Substantia nigra (tissue), 51 donors: ENCODE measurements at places on chromosomes 3 and 15.

DNA sequence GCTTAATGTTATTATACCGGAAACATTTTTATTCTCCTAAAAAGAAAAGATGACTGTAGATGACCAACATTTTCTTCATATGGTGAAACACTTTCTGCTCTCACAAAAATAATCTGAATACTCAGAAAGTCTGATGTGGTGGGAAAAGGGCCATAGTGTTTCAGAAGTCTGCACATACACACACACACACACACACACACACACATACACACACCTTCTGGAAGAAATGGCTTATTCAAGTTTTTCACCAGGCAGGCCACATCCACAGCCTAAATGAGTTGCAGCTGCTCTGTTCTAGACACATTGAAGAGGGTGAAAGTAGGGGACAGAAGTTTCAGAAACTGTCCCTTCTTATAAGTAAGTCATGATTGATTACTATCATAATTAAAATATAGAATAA, 220.0 kb downstream of the ZMAT3 start:
- DNase-seq = no peak

DNA sequence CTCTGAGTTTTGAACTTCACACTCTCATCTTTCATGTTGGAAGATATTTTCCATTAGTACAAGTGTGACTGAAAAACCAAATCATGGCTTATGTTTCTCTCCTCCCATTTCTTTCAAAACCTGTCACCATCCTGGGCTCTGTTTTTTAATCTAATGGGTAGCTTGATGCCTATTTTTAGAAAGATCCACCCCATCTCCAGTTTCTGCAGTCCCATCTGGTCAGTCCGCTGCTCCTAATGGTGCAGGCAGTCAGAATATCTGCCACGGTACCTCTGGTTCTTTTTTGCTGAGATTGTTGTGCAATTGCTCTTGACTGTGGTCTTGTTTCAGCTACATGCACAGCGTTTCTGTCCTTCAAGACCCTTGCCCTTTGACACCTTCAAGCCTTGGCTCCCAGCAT, 240.9 kb upstream of the CADM2 start:
- DNase-seq = no peak

DNA sequence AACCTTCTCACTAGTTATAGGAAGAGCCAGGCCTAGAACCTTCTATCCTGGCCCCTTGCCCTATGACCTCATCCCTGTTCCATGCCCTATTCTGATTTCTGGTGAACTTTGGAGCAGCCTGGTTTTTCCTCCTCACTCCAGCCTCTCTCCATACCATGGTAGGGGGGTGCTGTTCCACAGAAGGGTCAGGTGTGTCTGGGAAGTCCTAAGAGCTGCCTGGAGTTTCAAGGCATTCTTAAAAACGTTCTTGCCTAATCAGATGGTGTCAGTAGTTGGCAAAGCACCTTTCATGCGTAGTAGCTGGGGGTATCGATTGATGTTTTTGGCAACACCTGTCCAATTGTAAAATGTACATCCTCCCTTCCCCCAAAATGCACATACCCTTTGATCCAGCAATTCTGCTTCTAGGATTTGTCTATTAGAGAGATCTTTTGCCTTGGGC, 16.8 kb upstream of the ALPK3 start:
- DNase-seq = no peak

DNA sequence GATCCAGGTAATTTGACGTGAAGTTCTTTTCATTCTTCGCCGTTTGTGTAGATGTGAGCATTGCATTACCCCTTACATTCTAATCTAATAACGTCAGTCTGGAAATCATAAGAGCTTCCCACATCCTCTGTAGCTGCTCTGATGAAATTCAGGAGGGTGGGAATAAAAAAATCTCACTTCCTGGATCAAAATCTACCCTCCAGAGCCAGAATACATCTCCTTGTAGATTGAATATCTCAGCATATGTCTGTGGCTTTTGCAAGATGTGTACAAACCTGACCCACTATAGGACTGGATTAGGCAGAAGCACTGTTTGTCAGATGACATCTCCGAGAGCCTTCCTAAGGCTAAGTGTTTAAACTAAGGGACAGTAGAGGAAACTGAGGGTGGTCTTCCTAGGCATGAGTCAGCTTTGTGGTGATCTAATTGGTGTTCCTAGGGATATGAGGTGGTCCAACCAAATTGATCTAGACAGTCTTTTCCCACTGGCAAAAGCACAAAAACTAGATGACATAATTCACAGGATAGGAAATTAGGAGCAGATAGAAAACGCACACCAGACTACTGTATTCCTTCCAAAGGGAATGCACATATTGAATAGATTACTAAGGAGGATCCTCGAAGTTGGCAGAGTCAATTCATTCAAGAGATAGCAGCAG, 216.3 kb upstream of the LRTM1 start:
- DNase-seq = no peak

GRCh38 chr15:80619680-80620079, 75.4 kb upstream of the ABHD17C start:
- DNase-seq = no peak
